Natural killer cell treated with Interleukin-12 subunit alpha and Interleukin-12 subunit beta and Interleukin-15 and Interleukin-18, amount 100 ng/mL, for 72 hours (primary cell): ENCODE measurements at places on chromosomes 6 and 20. TPM values are rescaled to one million over a fixed set of nuclear protein-coding genes. Genes with fewer than 3 reads are reported as not detected.

DNA sequence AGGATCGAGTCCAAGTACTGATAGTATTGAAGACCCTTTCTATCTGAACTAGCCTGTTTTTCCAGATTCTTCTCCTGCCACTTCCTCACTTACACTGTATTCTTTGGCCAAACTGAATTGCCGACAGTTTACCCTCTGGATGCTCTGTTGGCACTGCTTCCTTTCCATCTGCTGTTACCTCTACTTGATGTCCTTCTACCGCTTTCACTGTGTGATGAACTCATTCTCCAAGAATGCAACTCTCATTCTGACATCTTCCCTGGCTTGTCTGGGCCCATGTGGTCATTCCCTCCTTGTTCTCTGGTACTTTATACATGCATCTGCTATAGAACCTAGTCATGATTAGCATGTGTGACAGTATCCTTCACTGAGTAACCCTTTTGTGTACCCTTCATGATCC, 16.3 kb downstream of the RPRD1B start:
- no peak overlapping the region for H3K27ac ChIP-seq
- H3K27me3 ChIP-seq = no peaks in the 10 kb centered on the region
- H3K4me1 ChIP-seq = peaks cover 34% of the 10 kb centered on the region
- peaks cover 11% of the 10 kb centered on the region for H3K36me3 ChIP-seq

GRCh38 chr6:31040801-31041200, 30.5 kb downstream of the MUC22 start:
- no peaks in the 10 kb centered on the region for H3K36me3 ChIP-seq
- DNase-seq = no peak
- H3K27ac ChIP-seq = no peak overlapping the region
- H3K4me3 ChIP-seq = no peak overlapping the region

Gene CDSN
- total RNA-seq = not detected

GRCh38 chr6:5762561-5762968, 244.2 kb downstream of the NRN1 start:
- DNase-seq = no peak
- no peaks in the 10 kb centered on the region for H3K27me3 ChIP-seq
- no peak overlapping the region for H3K4me3 ChIP-seq
- H3K27ac ChIP-seq = no peak overlapping the region

DNA sequence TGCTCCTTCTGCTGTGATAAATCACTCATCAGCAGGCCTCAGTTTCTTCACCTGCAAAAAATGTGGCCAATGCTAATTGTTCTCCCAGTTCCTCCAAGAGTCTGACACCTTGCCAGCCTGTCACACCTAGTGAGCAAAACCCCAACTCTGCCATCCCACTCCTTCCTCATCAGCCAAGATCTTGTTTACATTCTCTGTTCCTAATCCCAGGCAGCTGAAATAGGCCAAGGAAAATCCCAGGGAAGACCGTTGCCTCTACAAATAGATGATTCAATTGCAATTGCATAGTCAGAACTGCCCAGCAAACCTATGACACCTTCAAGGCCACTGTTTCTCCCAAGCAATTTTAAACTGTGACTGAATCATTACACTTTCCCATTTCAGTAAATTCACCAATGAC, 78.7 kb downstream of the GMDS start:
- H3K4me3 ChIP-seq = no peak overlapping the region
- H3K4me1 ChIP-seq = peaks cover 7% of the 10 kb centered on the region
- no peak for DNase-seq
- no peak overlapping the region for H3K27ac ChIP-seq
- no peaks in the 10 kb centered on the region for H3K27me3 ChIP-seq
- H3K36me3 ChIP-seq = peaks cover 4% of the 10 kb centered on the region

GRCh38 chr20:62906647-62907375, 19.5 kb downstream of the DIDO1 start:
- H3K4me1 ChIP-seq = peaks cover 25% of the 10 kb centered on the region
- no peaks in the 10 kb centered on the region for H3K27me3 ChIP-seq
- no peak for DNase-seq
- H3K36me3 ChIP-seq = peaks cover 21% of the 10 kb centered on the region
- H3K4me3 ChIP-seq = no peak overlapping the region

Gene NRN1
- total RNA-seq = 2.0 TPM
